ENCODE measurements at places on chromosomes 12 and 14.
A peak's percentile ranks its signal among the peaks of the same experiment; 100 is the strongest.

GRCh38 chr12:101021911-101022388 lies 188.1 kb downstream of the SLC5A8 start:
- DNase-seq = peak; percentile 57

- DNase-seq = no peak
Measured at GRCh38 chr12:118827047-118827446, 154.3 kb upstream of the SRRM4 start.

DNA sequence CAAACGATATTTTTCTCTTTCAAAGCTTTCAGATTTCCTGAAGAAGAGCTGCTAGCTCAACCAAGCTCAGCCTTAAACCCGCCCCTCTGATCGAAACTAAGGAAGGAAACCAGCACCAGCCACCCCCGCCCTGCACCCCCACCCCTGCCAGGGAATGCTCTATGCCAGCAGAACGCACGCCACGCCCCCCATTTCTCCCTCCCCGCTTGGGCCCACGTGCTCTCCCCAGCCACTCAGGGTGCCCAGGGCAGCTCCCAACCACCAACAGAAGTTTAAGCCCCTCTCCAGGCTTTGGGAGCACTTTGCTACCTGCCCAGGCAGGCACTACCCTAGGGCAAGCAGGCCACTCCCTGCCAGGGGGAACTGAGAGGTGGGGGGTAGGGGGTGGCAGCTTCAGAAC lies 18.8 kb upstream of the KRT78 start:
- no peak for DNase-seq

DNA sequence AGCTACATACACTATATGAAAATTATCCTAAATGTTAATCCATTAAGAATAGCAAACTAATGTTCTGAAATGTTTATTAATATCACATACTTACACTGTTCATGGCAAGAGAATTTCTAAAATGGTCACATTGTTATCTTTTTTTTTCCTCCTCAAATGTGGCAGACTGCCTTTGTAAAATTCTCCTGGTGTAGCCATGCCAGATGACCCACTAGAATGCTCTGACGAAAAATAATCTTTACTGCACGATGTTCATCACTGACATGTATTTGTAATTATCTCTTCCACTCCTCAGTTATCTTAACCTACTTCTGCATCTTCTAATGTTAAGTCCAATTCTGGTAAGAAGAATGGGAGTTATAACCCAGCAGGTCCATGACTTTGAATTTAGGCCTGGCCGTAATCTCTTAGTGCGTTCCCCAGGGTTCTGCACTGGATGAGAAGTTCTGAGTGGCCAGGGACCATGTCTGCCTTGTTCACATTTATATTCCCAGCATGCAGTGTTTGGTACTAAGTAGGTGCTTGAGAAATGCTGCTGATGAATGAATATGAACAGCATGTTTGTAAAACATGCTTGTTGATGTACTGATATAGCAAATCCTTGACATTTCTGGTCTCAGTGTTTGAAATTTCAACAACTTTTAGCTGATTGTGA lies 46.7 kb downstream of the NOPCHAP1 start:
- DNase-seq = no peak

GRCh38 chr12:105175397-105175990 lies 60.5 kb downstream of the APPL2 start:
- DNase-seq = no peak

- no peak for DNase-seq
Measured at GRCh38 chr14:50941151-50941550, 3.1 kb downstream of the PYGL start.

DNA sequence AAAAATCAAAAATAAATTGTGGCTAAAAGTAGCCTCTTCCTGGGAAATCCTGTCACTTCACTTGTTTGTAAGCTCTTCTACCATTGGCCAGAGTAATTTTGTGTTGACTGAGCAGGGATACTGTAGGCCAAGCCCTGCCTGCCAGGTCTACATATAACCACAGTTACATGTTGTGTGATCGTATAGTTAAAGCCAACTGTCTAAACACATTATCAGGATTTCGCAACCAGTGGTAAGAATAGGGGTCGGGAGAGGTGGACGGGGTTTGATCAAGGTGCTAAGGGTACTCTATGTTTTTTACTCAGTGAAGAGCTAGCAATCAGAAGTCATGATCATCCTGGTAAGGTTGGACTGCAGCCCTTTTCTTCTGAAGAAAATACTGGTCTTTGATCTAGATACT lies 13.4 kb downstream of the ANKRD13A start:
- DNase-seq = no peak

- no peak for DNase-seq
Measured at GRCh38 chr14:100654025-100654813, 67.0 kb upstream of the BEGAIN start.

DNA sequence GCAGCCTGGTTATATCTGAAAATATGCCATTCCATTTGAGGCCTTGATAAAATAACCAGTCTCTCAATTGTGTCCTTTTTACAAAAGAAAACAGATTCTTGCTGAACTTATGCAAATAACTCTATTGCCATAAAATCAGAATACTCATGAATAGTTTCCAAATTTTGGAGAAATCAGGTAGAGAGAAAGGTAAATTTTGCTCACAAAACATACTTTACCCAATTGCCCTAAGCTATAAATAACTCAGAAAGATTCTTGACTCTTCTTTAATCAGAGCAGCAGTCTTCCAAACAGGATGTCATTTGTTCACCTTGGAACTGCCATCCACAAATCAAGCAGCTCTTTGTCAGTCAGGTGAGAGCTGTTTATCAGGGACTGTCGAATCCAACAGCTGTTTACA lies 12.6 kb downstream of the ZNF26 start:
- DNase-seq = no peak

DNA sequence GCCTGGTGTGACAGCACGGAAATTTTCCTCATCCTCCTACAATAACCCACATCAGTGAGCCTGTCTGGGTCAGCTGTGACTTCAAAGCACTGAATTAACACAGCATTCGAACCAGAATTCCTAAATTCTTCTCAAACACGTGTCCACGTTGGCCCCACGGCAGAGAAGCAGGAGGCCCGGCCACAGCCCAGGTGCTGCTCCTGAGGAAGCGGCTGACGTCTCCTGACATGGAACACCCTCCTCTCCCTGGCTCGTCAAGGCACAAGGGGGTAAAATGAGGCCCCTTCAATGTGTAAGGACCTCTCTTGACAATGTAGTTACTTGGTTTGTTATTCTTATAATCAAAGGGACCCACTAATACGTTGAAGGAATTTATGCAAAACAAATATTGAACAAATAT lies 156.3 kb upstream of the GSC start:
- no peak for DNase-seq

GRCh38 chr14:63220526-63220925 lies 16.3 kb downstream of the RHOJ start:
- DNase-seq = no peak

DNA sequence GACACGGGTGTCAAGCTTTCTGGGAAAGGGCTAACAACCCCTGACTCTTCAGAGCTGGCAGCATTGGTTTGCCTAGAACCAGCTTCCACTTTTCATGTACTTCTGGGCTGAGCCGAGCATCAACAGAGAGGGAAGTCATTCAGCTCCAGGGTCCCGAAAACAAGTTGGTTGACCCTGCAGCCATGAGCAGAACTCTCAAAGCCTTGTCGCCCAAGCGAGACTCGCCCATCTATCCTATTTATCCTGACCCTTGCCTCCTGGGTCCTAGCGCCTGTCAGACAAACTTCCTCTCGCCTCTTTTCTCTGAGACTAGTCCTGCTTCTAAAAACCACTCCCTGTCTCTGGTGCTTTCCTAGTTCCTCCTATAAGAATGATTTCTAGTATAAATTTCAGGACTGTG lies 47.9 kb downstream of the ASCL4 start:
- DNase-seq = no peak

DNA sequence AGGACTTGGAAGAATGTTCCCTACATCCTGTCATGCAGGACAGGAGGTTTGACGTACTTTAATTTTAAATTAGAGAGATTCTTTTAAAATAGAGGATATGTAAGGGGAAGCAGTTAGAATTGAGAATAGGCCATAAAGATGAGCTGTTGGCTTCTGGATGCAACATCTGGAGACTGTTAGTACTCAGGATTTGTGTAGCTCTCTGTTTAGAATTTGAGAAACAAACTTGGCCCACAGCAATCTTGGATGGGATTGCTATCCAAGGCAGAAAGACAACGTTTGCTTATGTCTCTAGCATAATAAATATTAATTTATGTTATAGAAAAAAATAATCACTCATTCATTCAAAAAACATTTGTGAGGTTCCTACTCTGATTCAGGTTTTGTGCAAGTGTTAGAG lies 398.4 kb upstream of the NOVA1 start:
- no peak for DNase-seq

- no peak for DNase-seq
Measured at GRCh38 chr14:95134304-95134933, 22.9 kb downstream of the DICER1 start.

DNA sequence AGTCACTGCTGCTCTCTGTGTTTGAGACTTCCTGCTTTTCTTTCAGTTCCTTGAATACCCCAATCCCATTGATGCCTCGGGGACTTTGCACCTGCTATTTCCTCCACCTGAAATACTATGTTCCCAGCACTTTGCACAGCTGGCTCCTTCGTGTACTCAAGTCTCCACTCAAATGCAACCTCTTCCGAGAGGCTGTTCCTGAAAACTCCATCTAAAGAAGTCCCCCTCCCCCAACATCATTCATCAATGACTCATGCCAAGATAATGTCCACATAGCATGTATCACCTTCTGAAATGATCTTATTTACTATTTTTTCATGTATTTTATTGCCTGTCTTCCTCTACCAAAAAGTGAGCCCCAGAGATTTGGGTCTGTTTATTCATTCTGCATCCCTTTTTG lies 48.6 kb downstream of the HSPB8 start:
- DNase-seq = no peak

GRCh38 chr12:100273782-100274181 lies 6.8 kb downstream of the SCYL2 start:
- no peak for DNase-seq

DNA sequence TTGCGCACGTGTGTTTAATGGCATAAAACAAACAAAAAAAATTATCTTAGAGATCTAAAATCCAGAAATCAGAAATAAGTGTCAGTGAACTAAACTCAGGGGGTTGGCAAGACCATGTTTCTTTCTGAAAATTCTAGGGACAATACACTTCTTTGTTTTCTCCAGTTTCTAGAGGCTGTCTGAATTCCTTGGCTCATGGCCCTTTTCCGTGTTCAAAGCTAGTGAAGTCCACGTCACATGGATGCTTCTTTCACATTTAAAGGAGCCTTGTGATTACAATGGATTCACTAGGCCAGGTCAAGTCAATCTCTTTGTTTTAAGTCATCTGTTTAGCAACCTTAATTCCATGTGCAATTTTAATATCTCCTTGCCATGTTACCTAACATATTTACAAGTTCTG lies 22.4 kb downstream of the SLCO1B3 start:
- no peak for DNase-seq

DNA sequence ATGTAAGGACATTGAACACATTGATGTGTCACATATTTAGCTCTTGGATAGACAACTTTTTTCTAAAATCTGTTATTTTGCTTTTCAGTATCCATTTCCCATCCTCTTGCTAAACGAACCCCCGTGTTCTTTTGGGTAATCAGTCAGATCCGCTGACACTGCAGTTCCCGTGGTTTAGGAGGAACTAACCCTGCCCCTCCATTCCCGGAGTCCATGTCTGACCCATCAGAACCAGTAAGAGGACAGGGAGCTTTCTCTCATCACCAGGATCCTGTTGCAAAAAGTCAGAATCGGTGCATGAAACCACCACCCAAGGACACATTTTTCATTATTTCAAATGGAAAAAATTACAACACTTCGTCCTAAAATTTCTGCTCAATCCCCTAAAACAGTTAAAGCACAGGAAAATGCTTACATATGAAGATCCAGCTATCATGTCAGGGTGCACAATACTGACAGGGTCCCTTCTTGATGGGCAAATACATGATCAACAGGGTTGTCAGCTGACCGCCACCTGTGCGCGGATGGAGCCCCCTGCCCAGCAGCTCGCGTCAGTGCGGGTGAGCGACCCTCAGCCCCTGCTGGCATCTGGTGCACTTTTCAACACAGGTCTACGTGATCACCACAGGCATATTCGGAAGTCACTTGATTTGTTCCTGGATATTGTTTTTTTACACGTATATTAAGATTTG lies 276.8 kb downstream of the ADGRD1 start:
- DNase-seq = no peak

- no peak for DNase-seq
Measured at GRCh38 chr12:124566997-124567672, at the start of gene NCOR2. TSS of gene NCOR2 (minus strand) at chr12:124567612. CDS start at chr12:124495251, 72,361 bp downstream.

- DNase-seq = no peak
Measured at GRCh38 chr12:71465796-71466195, 26.2 kb downstream of the LGR5 start.

DNA sequence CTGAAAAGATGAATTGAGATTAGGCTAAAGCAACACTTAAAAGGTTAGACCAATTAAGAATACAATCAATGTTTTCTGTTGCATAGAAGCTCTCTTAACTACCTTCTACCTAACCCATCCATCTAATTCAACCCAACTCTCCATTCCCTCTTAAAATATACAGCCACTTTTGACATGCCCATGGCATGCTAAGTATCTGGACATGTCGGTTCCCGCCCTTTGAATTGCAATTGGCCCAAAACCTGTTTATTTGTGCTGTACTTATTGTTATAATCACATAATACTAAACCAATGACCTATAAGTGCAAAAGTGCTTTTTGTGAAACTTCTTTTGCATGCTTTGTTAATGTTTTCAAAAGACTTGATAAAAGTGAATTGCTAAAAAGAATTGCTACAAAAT lies 37.6 kb upstream of the APPL2 start:
- DNase-seq = no peak

- no peak for DNase-seq
Measured at GRCh38 chr12:57066245-57066644, 12.3 kb downstream of the NEMP1 start.

GRCh38 chr12:100573292-100574186 lies at the start of gene GAS2L3:
TSS of gene GAS2L3 (plus strand) at chr12:100573684. CDS start at chr12:100594905, 21,221 bp downstream.
- peak; percentile 60 for DNase-seq

GRCh38 chr12:24109381-24110039 lies 160.0 kb upstream of the SOX5 start:
- peak; percentile 8 for DNase-seq

DNA sequence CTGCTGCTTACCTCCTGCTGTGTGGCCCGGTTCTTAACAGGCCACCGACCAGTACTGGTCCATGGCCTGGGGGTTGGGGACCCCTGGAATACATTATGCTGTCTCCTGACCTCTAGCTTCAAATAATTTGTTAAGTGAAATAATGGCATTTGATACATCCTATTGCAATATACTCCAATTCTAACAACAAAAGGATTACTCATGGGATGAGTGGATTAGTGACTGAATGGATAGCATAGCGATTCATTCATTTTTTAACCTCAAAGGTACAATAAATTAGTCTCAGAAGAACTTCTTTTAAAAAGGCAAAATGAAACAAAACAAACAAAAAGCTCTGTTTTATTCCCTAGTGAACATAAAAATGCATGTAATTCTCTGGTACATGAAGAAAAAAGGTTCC lies 147.9 kb upstream of the PKP2 start:
- DNase-seq = no peak

DNA sequence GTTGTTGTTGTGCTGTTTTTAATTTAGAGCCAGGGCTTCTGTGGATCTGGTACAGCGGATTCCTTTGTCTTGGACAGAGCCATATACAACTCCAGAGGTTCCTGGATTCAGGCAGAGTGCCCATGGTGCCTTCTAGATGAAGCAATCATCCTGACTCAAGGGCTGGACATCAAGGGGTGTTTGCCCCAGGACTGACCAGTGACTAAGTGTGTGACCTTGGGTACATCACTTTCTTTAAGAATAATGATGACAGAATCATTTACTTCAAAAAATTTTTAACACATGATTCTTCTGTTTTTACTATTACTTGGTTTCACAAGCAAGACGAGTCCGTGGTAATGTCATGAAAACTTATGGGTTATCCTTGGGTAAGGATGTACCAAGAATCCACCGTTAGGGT lies 397.3 kb downstream of the ZFP36L1 start:
- DNase-seq = no peak
